ENCODE measurements at places on chromosomes 1 and 21.

- no peak for DNase-seq
Measured at GRCh38 chr1:214228976-214229375, 52.0 kb upstream of the SMYD2 start.

- no peak for DNase-seq
Measured at GRCh38 chr21:37372951-37373350, 6.4 kb downstream of the DYRK1A start.

- DNase-seq = no peak
Measured at GRCh38 chr1:110288111-110288510, 51.1 kb upstream of the RBM15 start.

- DNase-seq = no peak
Measured at GRCh38 chr1:164930241-164930640, 371.3 kb downstream of the PBX1 start.

DNA sequence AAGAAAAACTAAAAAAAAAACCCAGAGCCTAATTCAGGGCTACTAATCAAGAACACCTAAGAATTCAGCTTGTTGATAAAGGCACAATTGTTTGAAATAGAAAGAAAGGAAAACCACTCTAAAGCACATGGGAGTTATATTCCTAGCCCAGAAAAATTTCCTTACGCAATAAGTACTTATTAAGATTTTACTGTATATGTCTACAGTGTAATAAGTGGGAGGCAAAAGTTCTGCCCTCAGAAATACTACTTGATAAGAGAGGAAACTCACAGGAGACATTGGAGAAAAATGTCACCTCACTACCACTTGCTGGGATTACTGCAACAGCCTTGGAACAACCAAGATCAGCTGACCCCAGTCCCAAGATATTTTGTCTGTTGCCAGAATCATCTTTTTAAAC is 66.1 kb downstream of the IARS2 start:
- no peak for DNase-seq

- no peak for DNase-seq
Measured at GRCh38 chr21:38474796-38475195, 23.5 kb downstream of the ERG start.

DNA sequence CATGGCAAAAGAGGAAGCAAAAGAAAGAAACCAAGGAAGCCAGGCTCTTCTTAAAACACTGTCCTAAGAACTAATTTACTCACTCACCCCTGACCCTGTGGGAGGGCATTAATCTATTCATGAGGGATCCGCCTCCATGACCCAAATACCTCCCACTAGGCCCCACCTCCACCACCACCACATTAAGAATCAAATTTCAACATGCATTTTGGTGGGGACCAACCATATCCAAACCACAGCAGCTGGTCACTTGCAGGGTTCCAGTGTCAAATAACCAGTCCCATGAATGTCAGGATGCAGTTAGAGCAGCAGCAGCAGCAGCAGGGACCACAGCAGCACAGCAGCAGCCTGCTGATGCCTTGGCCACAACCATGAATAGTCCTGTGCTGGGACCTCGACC is 83.8 kb downstream of the ZC3H11B start:
- DNase-seq = no peak

DNA sequence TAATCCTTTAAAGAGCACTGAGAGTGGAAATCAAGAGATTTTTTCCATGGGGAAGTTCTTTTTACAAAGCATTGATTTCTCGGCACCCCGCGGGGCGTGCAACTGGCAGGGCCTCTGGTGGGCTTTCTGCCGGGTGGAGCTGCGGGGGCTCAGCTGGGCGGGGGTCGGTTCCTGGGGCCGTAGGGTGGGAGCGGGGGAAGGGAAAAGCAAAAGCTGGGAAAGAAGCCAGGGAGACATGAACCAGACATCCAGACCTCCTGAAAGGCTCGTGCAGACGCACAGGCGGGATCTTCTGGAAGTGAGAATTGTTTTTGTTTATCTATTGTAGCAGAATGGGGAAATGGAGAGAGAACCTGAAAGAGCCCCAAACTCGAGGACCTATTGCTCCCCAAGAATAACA is 235.2 kb downstream of the FAM72C start:
- no peak for DNase-seq

GRCh38 chr1:83033682-83034081 is 965.2 kb downstream of the TTLL7 start:
- DNase-seq = no peak
